ENCODE measurements at places on chromosomes 3 and 15.

DNA sequence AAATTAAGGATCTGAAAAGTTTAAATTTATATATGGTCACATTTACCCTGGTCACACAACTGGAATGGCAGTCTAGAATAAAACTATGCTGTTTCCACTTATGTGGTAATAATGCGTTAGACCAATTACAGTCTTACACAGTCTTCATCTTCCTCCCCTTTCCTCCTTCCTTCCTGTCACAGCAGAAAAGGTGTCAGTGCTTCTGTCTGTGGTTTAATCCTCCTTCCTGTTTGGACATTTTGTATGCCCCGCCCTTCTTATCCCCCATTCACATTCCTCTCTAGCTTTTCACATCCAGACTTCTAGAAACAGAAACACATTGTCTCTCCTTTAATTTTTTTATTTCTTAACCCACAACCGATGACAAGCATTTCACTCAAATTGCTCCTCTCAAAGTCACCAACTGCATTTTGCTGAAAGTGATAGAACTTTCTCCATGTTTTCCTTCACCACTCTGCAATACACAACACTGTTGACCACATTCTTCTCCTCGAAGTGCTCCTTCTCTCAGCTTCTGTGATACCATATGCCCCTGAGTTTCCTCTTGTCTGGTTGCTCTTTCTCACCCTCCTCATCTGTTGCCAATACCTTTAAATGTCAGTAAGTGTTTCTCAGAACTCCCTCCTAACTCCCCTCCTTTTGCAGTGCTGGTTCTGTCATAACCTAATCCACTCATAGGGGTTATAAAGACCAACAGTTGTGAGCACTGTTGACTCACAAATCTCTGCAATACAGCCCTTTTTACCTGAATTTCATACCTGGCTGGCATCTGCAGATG is 271.6 kb downstream of the UBE2E2 start:
- DNase-seq, result no peak

GRCh38 chr15:82572986-82573385 is 32.7 kb upstream of the RPS17 start:
- no peak for DNase-seq

DNA sequence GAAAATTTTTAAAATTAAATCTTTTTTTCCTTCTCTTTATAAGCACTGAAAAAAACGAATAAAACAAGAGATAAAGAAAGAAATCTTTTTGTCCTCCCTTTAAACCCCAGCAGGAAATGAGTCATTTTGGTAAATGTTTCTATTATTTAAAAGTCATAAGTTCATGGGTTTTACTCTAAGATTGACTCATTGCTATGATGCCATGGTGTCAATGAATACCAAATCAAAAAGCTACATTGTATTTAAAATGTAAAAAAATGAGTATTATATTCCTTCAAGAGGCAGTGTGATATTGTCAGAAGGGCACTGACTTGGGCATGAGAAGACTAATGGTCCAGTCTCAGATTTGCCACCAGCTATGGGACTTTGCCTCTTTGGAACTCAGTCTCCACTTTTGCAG is 303.4 kb upstream of the DNAJC19 start:
- no peak for DNase-seq

DNA sequence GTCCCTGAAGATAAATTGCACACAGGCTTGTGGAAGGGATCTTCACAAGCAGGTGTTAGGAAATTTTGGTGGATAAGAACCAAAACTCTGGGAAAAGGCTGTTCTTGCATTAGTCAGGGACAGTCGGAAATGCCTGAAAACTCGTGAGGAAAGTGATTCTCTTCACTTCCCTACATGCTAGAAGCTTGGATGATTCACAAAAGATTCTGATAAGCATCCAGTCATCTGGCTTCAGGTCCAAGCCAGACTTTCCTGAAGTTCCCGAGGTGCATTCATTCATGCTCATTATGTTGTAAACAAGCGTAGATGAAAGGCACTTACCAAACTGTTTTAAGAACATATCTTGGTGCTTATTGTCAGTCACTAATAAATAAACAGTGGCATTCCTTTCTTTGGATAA is 1028.7 kb downstream of the NTRK3 start:
- DNase-seq, result no peak

DNA sequence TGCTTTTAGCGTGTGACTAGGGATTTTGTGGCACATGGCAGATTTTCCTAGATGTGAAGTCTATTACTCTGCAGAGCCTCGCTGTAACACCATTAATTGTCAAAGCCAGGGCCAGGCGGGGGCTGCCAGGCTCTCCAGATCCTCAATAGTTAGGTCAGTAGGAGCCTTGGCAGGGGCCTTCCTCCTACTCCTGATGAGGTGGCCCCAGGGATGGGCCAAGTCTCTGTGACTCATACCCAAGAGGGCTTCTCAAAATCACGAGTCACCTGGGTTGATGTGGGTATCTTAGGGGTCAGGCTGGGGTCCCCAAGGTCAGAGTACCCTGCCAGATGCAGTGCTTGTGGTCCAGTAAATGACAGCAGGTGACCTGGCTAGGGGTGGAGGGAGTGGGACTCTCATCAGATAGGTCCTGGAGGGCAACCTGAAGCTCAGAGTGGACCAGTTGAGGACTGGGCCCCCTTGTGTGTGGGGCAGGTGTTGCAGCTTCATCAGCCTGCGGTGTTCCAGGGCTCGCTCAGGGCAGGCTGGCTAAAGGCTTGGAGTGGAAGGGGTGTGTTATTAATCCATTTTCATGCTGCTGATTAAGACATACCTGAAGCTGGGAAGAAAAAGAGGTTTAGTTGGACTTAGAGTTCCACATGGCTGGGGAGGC is 88.5 kb upstream of the MYZAP start:
- DNase-seq, result no peak

DNA sequence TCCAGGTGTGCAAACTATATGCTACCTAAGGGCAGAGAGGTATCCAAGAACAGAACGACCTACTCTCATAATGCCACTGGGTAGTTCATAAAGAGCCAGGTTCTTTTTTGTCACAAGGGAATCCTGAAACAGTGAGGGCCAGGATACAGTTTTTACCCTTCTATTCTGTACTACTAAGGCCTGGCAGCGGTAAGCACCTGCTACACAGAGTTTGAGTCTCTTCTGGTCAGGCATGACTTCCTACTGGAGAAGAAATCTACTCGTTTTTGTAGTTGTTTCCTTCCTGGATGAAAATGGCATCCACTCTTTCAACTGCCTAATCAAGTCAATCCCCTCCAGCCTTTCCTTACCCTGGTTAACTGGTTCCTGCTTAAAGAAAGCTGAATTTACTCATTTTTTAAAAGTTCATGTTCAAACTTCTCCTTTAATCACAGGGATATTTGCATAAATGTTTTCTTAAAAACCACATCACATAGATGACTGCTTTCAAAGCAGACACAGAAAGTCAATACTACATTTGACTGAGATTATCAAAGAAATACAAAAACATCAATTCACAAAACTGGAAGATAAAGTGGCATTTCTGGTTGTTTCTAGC is 40.0 kb downstream of the MAP4 start:
- no peak for DNase-seq

GRCh38 chr15:67776600-67776999 is 48.7 kb upstream of the SKOR1 start:
- DNase-seq, result no peak

DNA sequence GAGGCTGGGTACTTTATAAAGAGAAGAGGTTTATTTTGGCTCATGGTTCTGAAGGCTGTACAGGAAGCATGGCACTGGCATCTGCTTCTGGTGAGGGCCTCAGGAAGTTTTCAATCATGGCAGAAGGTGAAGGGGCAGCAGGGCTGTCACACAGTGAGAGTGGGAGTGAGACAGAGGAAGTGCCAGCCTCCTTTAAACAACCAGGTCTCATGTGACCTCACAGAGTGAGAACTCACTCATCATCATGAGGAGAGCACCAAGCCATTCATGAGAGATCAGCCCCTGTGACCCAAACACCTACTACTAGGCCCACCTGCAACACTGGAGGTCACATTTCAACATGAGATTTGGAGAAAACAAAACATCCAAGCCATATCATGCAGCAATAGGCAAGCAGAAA is 9.3 kb upstream of the RFTN1 start:
- DNase-seq, result no peak

GRCh38 chr3:71907996-71908395 is 123.0 kb upstream of the PROK2 start:
- DNase-seq, result no peak

- no peak for DNase-seq
Observed at GRCh38 chr15:101105059-101105891, 146.6 kb downstream of the CHSY1 start.

DNA sequence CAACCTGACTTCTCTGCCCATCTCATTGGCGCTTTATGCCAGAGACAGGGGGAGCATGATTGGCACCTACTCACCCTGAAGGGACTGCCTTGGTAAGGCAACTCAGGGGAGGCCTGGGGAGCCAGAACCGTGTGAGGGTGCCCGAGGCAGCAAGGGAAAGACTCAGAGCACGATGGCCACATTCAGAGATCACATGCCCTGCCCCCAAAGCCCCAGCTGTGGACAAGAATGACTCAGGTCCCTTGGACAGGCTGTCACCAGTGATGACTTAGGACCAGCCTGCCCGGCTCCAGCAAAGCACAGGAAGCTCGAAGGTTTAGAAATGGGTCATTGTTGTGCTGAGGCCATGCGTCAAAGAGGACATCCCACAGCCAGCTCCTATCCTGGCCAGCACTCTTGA is 49.1 kb upstream of the LIMD1 start:
- DNase-seq, result no peak

Measured in HAP-1 (cell line).